Left cardiac atrium (tissue), 4 donors: ENCODE measurements at places on chromosomes 2 and 18. TPM values are rescaled to one million over a fixed set of nuclear protein-coding genes. Genes with fewer than 3 reads are reported as not detected.

The DSG1 gene
- total RNA-seq: 2.0 TPM

The PRKAG3 gene
- 0.18 TPM for total RNA-seq

The PLEKHH2 gene
- 5.8 TPM for total RNA-seq

The IL36A gene
- total RNA-seq: not detected

The CDH19 gene
- 33.0 TPM for total RNA-seq

The AMER3 gene
- total RNA-seq: not detected

The DYSF gene
- 45.8 TPM for total RNA-seq

The TCF4 gene
- 58.5 TPM for total RNA-seq

- DNase-seq: peak; percentile 46
Observed at GRCh38 chr18:67525328-67526099, 9.0 kb upstream of the DSEL start.

DNA sequence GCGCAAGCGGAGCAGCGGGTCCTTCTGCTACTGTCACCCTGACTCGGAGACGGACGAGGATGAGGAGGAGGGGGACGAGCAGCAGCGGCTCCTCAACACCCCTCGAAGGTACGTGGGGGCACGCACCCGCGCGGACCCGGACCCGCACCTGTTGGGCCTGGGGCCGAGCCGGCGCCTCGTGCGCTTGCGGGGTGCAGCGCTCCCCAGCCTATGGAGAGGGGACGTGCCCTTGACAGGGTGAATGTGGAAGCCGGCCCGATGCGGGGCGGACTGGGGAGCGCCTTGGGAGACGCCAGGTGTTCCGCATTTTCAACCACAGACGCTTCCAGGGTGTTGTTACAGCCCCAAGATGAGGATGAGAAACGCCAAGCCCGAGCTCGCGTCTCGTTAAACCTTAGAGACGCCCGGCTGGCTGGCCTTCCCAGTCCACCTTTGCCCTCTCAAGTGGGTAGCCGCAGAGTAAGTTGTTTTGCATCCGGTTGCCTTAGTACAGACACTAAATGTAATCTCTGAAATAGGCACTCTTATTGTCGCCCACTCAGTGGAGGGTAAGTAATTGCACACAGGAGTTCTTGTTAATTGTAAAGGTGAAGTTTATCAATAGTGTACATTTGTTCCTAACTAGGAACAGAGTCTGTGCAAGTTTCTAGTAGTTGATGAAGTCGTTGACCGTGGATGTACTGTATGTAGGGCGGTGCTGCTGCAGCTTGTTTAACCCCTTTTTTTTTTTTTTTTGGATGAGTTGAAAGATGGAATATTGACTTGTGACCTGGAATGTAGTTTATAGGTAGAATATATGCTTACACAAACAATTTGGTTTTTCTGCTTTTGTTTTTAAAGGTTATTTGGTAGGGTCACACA, 815 bp downstream of the GMCL1 start:
- peak; percentile 45 for DNase-seq

GRCh38 chr2:140747665-140748064, 1383.2 kb downstream of the LRP1B start:
- no peak for DNase-seq

GRCh38 chr2:43152186-43152585, 74.2 kb downstream of the ZFP36L2 start:
- no peak for DNase-seq

DNA sequence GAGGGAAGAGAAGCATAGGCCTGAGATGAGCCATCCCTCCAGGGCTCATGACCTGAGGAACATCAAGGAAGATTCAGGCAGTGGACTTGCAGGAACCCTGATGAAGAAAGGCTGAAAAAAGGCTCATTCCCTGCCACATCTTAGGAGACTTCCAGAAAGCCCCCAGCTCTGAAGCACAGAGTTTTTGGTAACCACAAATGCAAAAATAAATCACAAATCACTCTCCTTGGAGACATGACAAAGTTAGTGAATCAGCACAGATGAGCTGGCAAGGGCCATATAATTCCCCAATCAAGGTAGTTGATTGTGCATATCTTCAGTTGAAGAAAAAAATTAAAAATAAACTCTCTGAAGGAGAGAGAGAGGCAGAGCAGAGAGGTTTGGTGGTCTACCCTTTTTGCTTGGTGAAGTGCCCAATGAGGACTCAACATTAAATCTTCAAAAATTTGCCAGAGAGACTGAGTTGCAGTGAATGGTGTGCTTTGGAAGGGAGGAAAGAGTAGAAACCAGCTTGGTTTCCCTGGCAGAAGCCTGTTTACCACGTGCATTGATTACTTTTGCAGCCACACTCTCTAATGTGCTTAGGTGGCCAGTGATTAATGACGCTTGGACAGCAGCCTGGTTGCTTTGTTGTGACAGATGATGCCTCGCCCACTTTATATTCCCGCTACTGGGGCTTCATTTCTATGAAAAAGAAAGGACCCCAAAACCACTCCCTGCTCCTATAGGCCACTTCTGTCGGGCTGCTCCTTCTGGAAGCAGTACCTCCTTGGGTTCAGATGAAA, 257.4 kb upstream of the SLC14A2 start:
- DNase-seq: no peak

GRCh38 chr2:203824603-203825002, 43.0 kb upstream of the CTLA4 start:
- no peak for DNase-seq

DNA sequence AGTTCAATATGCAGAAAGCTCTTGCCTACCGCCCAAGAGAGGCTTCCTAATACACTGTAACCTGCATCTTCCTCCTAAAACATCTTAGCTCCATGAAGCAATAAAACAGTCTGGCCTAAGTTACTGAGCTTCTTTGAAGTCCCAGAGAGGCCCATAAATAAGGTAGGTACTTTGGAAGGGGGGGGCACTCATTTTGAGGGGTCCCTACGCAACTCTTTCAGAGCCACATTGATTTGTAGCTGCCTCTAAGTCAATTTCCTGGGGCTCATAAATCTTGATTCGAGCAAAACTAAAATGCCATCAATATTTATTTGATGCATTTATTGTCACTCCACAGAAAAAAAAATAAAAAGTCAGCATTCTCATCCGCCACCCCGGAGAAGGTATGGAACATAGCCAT, 60.4 kb upstream of the SIX2 start:
- DNase-seq: no peak

GRCh38 chr2:29940706-29941105, 19.3 kb upstream of the ALK start:
- peak; percentile 53 for DNase-seq

DNA sequence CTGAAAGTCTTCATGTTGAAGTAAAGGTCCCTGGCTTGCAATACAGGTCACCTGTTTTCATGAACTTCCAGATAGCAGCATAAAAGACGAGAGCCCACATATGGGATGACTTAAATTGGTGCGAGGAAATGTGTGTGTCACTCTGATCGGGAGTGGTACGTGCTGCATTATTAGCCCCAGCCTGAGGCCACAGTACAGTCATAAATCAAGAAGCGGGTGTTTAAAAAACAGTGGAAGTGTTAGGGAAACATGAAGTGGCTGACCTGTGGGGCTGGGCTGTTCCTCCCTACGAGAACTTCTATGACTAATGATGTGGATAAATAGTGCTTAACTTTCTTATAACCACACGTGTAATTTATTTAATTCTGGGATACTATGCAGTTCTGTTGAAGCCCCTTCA, 24.4 kb downstream of the RDH14 start:
- no peak for DNase-seq

GRCh38 chr2:151174127-151174526, 87.5 kb downstream of the RBM43 start:
- DNase-seq: no peak

DNA sequence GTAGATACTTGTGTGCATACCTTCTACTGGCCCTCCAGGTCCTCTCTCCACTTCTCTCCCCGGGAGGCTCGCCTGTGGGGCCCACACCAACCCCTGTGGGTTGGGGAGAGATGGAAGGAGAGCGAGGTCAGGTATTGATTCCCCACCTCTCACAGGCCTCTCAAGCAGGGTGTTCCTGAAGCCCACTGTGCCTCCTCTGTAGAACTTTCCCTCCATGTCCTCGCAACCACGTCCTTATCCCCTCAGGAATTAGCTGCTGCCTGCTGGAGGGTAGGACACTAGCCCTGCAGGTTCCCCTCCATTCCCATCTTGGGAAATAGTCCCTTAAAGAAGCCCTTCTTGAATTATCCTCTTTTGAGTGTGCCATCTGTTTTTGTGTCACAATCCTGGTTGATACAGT, 38.9 kb upstream of the KLF11 start:
- no peak for DNase-seq

GRCh38 chr18:66734451-66734850, 130.6 kb upstream of the CDH19 start:
- DNase-seq: no peak

- no peak for DNase-seq
Observed at GRCh38 chr18:35050028-35050546, 8.9 kb downstream of the MAPRE2 start.

DNA sequence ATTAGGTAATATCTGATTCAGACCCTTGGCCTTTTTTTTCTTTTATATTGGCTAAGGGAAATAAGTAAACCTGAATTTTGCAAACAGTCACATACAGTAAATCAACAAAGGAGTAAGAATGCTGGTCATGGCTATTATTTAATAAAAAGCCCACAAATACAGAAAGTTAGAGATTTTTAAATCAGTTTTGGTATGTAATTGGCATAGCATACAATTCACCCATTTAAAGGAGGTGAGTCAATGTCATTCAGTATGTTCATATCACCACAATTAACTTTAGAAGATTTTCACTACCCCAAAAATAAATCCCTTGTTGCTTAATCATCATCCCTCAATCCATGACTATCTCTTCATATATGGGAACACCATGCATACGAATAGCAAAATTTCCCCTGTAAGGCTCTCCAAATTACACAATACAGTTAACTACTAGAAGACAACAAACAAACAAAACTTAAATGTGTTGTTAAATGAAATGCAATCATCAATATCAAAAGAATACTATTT, 45.9 kb upstream of the NYAP2 start:
- DNase-seq: no peak

- DNase-seq: no peak
Observed at GRCh38 chr2:188835006-188835405, 139.2 kb upstream of the COL3A1 start.

GRCh38 chr2:190938771-190939335, 58.2 kb downstream of the GLS start:
- no peak for DNase-seq

DNA sequence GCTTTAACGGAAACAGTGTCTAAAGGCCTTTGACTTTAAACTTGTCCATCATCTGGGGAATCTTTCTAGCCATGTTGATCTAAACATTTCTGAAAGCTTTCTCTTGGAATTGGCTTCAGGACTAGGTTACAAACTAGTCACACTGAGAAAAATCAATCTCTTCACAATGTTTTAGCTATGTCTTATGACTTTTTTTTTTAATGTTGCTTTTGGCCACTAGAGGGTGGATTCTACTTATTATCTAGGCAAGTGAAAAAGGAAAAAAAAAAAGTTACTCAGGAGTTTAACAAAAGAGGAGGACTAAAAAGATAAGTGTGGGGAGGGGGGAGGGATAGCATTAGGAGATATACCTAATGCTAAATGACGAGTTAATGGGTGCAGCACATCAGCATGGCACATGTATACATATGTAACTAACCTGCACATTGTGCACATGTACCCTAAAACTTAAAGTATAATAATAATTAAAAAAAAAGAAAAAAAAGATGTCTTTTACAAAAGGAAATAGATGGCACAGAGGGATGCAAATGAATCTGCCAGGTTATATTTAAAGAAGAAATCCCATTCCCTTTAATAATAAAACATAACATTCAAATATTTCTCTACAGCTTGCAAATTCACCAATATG, 160.4 kb upstream of the PID1 start:
- DNase-seq: no peak

GRCh38 chr2:201987426-201987825, 46.2 kb upstream of the FZD7 start:
- DNase-seq: no peak

GRCh38 chr2:207763303-207763917, 6.3 kb downstream of the FZD5 start:
- DNase-seq: no peak

DNA sequence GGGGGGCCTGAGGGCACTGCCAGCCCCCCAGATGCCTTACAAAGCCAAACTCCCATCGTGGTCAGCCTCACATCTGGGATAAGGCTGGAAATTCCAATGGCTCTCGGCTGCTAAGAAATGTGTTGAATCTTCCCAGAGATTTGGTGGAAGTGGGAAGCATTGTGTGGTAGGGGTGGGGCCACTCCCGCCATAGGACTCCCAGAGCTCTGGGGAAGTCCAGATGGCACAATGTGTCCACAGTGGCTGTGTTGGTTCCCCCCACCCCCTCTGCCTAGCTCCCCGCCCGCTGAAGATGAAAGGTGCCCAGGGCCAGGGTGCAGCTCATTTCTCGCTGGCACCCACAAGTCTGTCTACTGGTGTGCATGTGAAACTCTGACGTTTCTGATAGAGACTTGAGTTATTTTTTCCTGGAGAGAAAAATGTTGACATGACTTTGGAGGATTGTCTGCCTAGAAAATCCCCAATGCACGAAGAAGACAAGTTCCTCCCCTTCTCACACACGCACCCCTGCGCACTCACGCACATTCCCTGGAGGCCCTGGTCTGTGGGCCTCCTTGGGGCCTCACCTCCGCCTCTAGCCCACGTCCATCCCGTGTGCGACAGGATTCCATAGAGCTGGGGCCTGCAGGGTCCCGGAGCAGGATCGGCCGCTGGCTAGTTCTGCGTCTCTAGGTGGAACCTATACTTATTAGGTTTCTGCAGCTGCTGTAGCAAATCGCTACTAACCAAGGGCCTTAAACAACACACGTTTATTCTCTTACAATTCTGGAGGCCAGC, 199.1 kb downstream of the ZFP36L2 start:
- DNase-seq: no peak

DNA sequence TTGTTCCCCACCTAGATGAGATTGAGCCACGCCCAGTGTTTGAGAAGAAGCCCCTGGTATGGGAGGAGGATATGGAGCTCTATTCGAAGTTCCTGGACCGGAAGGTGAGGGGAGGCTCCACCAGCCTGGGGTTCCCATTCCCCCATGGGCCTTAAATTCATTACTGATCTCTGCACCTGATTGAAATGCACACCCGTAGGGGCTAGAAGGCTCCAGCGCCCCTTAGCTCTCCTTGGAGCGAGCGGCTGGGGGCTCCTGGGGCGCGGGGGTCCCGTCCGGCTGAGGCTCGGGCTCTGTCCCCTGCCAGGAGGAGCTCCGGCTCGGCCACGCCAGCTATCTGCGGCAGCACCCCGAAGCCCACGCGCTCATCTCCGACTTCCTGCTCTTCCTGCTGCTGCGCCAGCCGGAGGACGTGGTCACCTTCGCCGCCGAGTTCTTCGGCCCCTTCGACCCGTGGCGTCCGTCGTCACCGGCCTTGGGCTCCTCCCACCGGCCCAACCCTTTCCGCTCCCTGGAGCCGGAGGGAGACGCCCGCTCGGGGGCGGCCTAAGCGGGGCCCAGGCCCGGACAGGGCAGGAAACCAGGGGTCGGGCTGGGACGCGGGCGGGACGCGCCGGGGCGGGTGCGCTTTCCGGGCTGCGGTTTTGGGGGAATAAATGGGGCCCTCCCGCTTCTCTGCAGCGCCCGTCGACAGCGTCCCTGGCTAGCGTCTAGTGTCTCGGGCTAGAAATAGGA, 10.9 kb downstream of the CATIP start:
- DNase-seq: peak; percentile 95

- DNase-seq: no peak
Observed at GRCh38 chr18:9095297-9096006, 7.0 kb upstream of the NDUFV2 start.

- DNase-seq: no peak
Observed at GRCh38 chr18:77676910-77677309, 427.3 kb downstream of the GALR1 start.
